ENCODE measurements at places on chromosomes 7 and 10.

GRCh38 chr10:95467162-95467599 is 94.0 kb downstream of the SORBS1 start:
- peak; percentile 75 for DNase-seq

- peak; percentile 63 for DNase-seq
These were observed 301.7 kb downstream of the CSTF2T start for GRCh38 chr10:51397695-51398094.

GRCh38 chr7:70762696-70763095 is 369.2 kb upstream of the GALNT17 start:
- no peak for DNase-seq

- no peak for DNase-seq
These were observed 146.4 kb downstream of the SNX10 start for GRCh38 chr7:26438078-26438477.

DNA sequence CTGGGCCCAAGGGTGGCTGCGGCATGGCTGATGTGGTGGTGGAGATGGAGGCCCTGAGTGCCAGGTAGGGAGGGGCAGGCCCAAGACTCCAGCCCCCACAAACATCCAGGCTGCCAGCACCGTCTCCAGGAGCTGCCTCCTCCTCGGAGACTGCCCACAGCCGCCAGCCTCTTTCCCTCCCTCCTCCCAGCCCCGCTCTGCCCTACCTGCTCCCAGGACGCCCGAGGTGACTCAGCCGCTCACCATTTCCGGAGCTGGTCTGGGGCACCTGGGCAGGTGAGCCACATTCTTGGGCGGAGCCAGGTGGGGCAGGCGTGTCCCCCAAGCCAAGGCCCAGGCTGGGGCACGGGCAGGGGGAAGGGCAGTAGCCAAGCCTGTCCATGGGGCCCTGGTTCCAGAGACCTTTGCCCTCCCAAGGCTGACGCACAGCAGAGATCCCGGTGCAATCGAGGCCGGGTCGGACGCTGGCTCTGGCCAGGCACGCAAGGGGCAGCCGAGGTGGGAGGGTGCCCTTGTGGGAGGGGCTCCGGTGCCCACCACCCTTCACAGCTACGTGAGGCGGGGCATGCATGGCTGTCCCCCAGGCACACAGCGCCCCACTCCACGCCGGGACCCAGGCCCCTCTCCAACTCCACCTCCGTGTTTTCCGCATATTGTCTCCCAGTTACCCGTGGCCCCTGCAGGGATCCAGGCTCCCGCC is 8.8 kb downstream of the ADAP1 start:
- DNase-seq, result no peak

GRCh38 chr10:127405221-127405620 is 143.9 kb upstream of the NPS start:
- DNase-seq, result no peak

GRCh38 chr7:33853361-33854062 is 51.8 kb upstream of the BMPER start:
- no peak for DNase-seq

- DNase-seq, result no peak
These were observed 58.1 kb downstream of the PODXL start for GRCh38 chr7:131498237-131498885.

GRCh38 chr7:39733881-39734632 is 110.7 kb downstream of the RALA start:
- DNase-seq, result peak; percentile 81

DNA sequence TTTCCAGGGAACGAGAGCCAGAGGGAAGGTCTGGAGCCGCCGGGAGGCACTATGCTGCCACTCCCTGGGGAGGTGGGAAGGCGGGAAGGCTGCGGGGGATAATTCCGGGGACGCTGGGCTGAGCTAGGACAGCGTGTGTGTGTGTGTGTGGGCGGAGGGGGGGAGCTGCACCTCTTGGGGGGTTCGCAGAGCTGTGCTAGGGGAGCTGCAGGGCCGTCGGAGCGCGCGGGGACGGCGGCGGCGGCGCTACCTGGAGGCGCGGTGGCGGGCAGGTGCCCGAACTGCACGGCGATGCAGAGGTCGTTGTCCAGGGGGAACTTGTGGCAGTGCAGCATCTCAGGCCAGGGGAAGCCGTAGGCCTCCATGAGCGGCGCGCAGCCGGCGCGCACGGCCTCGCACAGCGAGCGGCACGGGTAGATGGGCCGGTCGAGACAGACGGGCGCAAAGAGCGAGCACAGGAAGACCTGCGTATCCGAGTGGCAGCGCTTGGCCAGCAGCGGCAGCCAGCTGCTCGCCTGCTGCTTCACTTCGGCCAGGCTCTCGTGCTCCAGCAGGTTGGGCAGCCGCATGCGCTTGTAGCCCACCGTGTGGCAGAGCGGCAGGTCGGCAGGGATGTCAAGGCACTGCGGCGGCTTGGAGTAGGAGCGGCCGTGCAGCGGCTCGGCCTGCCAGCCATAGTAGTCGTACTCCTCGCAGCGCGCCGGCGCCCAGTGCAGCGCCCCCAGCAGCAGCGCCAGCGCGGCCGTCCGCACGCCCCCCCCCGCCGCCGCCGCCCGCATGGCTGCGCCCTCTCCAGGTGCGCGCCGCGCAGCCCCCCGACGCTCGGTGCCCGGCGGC is 526 bp downstream of the SFRP5 start:
- DNase-seq, result no peak

DNA sequence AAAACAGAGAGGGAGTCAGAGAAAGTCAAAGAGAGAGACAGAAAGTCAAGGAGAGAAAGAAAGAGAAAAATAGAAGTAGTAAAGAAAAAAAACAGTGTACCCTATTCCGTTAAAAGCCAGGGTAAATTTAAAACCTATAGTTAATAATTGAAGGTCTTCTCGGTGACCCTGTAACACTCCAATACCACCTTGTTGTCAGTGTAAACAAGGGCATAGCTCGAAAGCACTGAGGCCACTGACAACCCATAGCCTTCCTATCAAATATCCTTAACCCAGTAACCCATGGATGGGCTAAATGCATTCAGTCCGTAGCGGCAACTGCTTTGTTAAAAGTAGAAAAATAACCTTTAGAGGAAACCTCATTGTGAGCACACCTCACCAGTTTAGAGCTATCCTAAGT is 100.4 kb downstream of the ZNF467 start:
- DNase-seq, result no peak

DNA sequence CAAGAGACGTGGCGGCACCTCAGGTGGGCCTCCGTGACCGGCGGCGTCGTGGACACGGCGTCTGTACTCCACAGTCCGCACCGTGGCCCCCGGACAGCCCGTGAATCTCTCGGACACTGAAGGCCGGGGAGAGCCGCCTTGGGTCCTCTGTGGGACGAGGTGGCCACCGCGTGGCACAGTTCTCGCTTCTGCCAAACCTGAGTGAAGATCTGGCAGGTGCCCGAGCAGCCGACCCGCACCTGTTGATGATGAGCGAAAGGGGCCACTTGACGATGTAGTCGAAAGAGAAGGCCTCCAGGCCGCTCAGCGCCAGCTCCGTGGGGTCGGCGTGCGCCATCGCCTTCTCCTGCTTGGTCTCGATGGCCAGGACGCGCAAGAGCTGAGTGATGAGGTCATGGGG is 8.5 kb upstream of the ADAM8 start:
- DNase-seq, result no peak

DNA sequence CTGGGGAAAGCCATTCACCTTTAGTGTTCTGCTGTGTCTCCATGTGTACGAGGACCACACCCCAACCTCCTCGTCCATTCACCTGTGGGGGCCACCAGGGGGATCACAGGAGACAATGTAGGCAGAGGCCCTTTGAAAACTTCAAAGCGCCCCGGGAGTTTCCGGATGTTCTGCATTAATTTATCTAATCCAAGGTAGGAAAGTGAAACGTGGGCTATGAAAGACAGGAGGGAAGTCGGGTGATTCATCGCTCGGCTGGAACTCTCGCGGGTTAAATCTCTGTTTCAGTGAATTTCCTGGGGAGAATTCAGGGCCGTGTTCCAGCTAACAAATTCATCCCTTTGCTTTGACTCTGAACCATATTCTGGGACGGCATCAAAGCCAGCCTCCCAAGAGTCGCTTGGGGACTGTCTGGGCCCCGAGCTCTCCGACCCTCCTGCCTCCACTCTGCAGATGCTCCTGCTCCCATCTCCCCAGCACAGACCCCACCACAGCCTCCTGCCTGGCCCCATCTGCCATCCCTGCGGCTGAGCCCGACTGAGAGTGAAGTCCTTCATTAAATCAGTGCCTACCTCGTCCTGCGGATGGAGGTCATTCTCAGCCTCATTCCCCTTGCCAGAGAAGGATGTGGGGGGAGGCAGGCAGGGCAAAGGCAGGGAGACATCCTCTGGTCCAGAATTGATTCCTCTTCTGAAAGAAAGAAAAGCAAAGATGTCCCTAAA is 114.1 kb upstream of the CARD11 start:
- DNase-seq, result peak; percentile 45

DNA sequence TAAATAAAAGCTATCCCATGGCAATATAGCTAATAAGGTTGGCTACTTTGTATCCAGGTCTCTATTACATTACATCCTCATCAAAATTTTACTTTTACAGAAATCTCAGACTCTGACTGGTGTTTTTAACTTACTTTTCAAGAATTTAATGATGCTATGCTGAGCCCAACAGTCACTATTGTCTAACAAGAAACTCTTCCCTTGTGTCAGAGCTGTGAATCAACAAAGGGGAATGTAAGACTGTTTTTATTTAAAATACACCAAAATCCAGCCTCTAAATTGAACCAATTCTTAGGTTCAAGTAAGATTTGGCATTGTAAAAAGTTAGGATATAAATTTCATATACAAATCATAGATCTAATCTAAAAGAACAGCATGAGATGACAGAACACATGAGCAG is 7.0 kb downstream of the RTKN2 start:
- DNase-seq, result no peak

DNA sequence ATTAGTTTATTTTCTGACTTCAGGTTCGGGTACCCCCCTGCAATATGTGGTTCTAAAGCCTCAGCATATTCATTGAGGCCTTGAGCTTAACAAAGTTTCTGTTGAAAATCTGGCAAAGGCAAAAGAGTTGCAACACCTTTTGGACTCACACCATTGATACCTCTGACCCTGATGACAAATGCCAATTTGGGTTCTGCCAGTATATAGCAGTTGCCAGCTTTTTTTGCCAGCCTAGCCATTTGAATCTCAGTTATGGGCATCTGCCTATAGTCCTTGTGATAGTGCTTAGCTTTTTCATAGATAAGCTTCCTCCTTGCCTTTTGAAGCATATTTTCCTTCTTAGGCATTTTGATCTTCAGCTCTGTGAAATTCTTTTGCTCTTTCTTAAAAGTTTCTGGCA is 31.9 kb downstream of the LIPJ start:
- DNase-seq, result no peak

DNA sequence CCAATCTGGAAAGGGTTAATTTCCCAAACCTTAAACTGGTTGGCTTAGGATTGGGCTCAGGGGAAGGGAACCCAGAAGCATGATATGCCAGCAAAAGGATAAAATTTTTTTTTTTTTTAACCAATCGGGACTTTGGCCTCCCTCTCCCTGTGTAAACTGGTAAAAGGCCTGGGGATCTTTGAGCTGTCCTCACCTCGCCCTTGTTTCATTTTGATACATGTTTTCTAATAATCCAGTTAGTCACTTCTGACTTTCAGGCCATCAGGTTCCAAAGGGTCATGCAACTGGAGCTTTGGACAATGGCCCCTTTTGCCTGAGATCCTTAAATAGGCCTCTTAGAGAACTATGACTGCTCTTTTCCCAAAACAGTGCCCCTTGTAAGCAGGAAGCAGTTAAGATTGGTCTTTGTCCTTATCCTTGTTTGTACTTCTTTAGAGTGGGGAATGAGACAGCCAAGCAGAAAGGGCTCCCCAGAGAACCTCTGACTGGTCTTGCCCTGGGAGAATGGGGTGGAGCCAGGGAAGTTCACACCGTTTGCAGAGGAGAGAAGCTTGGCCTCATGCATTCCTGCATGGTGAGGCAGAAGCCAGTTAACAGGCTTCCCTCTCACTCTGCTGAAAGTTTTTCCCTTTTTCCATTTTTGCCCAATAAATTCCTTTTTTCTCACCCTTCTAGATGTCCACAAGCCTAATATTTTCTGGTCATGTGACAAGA is 424.2 kb upstream of the CNTNAP2 start:
- no peak for DNase-seq

DNA sequence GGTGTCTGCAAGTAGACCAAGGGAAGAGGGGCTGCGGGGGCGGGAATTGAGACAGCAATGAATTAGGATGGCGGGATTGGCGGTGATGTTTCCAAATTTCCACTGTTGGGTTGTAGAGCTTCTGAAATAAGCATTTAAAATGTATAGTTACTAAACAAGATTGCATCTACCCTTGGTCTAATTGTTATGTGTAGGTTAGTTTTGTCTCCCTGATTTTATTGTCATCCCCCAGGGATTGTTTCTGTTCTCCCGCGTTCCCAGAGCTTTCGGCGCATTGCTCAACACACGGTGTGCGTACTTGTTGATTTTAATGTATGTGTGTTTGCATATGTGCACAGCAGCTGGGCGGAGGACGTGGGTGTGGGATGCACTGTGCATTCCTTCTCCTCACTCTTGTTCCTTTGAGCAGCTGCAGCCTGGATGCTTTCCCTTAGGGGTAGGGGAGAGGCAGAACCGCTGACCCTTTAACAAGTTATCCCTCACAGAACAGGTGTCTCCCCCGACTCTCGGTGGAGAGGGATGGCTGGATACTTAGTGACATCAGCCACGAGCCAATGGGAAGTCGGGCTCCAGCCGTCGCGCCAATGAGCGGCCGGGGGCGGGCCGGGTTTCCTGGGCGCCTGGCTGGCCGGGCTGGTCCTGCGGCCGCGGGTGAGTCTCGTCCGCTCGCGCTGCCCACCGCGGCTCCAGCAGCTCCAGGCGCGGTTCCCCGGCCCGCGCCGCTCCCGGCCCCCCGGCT is at the start of gene TSPAN33:
TSPAN33 (plus strand) TSS at position 613 of the 739 bp plus-strand sequence. CDS start 274 bp downstream, outside the sequence.
- peak; percentile 90 for DNase-seq

- DNase-seq, result no peak
These were observed 137.3 kb downstream of the TCF7L2 start for GRCh38 chr10:113087165-113088029.

GRCh38 chr10:127854769-127855590 is 37.8 kb downstream of the CLRN3 start:
- DNase-seq, result no peak

DNA sequence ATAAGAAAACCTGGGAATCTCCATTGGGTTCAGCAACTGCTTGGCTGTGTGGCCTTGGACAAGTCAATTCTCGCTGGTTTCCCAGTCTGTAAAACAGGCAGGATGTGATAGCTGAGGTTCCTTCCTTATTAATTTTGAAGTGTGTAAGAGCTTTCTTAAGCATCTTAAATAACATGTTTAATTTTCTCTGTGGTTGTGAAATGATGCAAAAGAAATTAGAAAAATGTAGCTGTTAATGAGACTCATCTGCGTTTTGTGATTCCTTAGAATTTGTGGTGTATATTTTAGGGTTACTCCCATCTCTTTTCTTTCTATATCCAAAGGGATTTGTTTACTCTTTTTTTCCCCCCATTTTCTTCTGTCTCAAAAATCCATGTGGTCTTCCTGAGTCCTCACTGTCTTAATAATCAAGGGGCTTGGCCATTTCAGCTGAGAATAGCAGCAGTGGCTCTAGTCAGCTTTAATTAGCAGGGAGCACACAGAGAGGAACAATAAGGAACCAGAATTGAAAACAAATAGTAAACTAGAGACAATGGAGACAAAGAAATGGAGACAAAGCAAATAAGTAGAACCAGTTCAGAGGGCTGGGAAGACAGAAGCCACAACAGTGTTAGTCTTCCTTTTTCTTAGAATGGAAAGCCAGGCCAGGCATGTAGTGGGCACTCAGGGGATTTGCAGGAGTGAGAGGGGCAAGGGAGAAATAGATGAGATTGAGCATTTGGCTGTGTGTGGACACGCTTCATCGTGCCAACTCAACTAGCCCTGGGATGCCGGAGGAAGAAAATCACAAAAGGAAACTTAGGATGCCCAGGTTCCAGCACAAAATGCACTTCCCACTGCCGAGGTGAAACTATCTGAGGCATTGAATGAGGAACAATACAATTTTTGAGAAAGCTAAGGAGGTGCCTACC is 93.9 kb downstream of the CHN2 start:
- no peak for DNase-seq
